ENCODE measurements at places on chromosomes 4 and X.

- DNase-seq, result peak; percentile 77
Measured at GRCh38 chr4:81472281-81473182, 825 bp upstream of the RASGEF1B start.

DNA sequence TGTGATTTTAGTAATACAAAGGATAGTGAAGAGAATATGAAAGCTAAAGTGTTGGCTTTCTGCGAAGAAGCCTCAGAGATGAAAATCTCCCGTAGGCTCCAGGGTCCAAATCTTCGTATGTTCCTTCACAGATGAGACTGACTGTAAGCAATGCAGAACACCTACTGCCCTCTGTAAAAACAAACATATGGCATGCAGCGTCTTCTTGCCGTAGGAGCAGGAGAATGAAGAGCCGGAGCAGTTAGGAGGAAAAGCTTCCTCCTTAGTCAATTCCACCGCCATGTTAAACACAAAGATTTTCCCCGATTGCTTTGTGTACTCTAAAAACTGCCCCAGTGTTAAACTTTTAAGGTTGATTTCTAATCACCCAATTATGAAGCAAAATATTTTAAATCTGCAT, 22.5 kb downstream of the RWDD4 start:
- DNase-seq, result no peak

DNA sequence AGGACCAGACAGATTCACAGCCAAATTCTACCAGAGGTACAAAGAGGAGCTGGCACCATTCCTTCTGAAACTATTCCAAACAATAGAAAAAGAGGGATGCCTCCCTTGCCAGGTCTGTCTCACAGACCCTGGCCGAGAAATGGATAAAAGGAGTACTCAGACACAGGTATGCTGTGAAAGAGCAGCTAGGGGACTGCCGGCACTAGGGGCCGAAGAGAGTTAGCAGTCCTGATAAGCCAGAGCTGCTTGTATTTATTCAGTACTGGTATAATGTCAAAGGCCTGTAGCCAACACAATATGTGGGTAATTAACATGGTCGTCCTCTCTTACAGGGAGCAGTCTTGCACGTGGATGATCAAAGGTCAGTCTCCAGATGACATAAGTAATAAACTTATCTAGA, 1042.1 kb upstream of the LCORL start:
- no peak for DNase-seq

GRCh38 chr4:78720994-78721677, 55.0 kb upstream of the BMP2K start:
- peak; percentile 77 for DNase-seq
